Sigmoid colon (tissue), 7 donors: ENCODE measurements at places on chromosomes 4 and X.
A peak's percentile ranks its signal among the peaks of the same experiment; 100 is the strongest.

- no peaks in the 10 kb centered on the region for H3K27me3 ChIP-seq
- DNase-seq: no peak
- no peaks in the 10 kb centered on the region for H3K36me3 ChIP-seq
- H3K4me3 ChIP-seq: no peak overlapping the region
Observed at GRCh38 chr4:76205476-76205875, 8.1 kb downstream of the SCARB2 start.

GRCh38 chr4:156193106-156193505 is 239.4 kb upstream of the CTSO start:
- H3K27me3 ChIP-seq: no peaks in the 10 kb centered on the region
- no peak for DNase-seq
- H3K27ac ChIP-seq: no peak overlapping the region

- no peak overlapping the region for H3K4me3 ChIP-seq
- no peak for DNase-seq
- H3K27ac ChIP-seq: no peak overlapping the region
Observed at GRCh38 chr4:166400270-166400894, 527.3 kb downstream of the TLL1 start.

DNA sequence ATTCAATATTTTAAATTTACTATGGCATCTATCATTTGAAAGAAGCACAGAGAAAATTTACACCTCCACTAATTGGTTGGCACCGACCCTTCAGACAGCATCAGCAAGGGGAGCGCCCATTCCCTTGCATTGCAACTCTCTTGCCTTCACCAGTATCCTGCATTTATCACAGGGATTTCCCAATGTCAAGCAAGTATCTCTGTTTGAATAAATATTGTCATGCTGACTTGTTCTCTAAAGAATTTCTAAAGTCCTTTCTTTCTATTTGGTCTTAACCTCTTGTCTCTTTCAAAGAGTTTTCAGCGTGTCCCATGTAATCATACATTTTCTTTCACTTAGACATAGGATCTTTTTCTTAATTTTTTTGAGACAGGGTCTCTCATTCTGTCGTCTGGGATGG is 10.4 kb downstream of the DCTD start:
- H3K4me3 ChIP-seq: no peak overlapping the region
- H3K27me3 ChIP-seq: no peaks in the 10 kb centered on the region
- H3K36me3 ChIP-seq: peaks cover 11% of the 10 kb centered on the region
- H3K4me1 ChIP-seq: no peaks in the 10 kb centered on the region
- no peak for DNase-seq

DNA sequence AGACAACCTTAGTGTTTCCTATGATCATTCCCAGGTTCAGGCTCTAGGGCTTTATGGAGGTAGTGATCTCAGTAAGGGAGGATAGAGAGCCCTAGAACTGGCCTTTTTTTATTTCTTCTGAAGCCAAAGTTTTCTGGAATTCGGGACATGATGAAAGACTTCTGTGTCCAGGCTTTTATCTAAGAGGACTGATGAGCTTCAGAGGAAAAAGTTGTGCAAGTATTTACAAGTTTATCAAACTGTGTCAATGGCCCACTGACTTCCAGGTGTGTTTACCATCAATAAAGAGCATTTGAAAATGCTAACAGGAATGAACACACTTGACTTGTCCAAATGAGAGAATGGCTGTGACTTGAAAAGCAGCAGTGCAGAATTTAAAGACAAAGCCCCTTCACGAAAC is 254.6 kb downstream of the DCTD start:
- no peak overlapping the region for H3K4me3 ChIP-seq
- no peak for DNase-seq
- no peaks in the 10 kb centered on the region for H3K27me3 ChIP-seq
- H3K27ac ChIP-seq: no peak overlapping the region
- no peaks in the 10 kb centered on the region for H3K36me3 ChIP-seq

DNA sequence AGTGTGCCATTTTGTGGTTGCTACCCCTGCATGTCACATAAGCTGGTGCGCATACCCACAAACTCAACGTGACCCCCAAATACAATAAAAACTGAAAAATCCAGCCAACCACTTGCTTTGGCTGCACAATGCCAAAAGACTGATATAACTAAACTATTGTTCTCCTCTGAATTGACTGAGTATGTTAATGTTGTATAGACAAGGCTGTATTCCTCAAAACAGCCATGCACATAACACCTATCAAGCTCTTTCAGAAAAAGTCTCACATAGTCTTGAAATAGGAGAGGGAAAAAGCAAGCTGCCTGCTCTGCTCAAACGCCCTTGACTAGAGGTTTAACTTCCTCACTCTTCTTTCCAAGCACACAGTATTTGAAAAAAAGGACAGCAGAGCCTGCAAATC is 126.4 kb upstream of the NOCT start:
- no peak for DNase-seq
- H3K4me1 ChIP-seq: no peaks in the 10 kb centered on the region
- H3K27ac ChIP-seq: no peak overlapping the region
- no peak overlapping the region for H3K4me3 ChIP-seq

- peak overlapping the region; percentile 90 for H3K4me3 ChIP-seq
- no peaks in the 10 kb centered on the region for H3K4me1 ChIP-seq
- no peaks in the 10 kb centered on the region for H3K36me3 ChIP-seq
- no peak for DNase-seq
- peak overlapping the region; percentile 98 for H3K27ac ChIP-seq
- H3K27me3 ChIP-seq: no peaks in the 10 kb centered on the region
Observed at GRCh38 chr4:68349279-68349648, 626 bp downstream of the YTHDC1 start.

- H3K4me3 ChIP-seq: no peak overlapping the region
- H3K27ac ChIP-seq: no peak overlapping the region
- no peaks in the 10 kb centered on the region for H3K27me3 ChIP-seq
- no peaks in the 10 kb centered on the region for H3K36me3 ChIP-seq
Observed at GRCh38 chrX:121085612-121086010, 38.2 kb downstream of the GLUD2 start.

- no peak for DNase-seq
- peaks cover 7% of the 10 kb centered on the region for H3K4me1 ChIP-seq
- no peak overlapping the region for H3K27ac ChIP-seq
- H3K4me3 ChIP-seq: no peak overlapping the region
Observed at GRCh38 chr4:28075401-28075956, 1214.8 kb downstream of the STIM2 start.

GRCh38 chr4:13484122-13484748 is at the start of gene RAB28:
TSS of gene RAB28 (minus strand) at chr4:13484340.
- no peaks in the 10 kb centered on the region for H3K36me3 ChIP-seq
- H3K27ac ChIP-seq: peak within 1 kb of the TSS; percentile 97
- H3K27me3 ChIP-seq: no peaks in the 10 kb centered on the region
- peak; percentile 98 for DNase-seq

GRCh38 chr4:80911458-80911857 is 119.0 kb upstream of the BMP3 start:
- H3K4me1 ChIP-seq: no peaks in the 10 kb centered on the region
- H3K36me3 ChIP-seq: no peaks in the 10 kb centered on the region
- H3K4me3 ChIP-seq: no peak overlapping the region
- no peaks in the 10 kb centered on the region for H3K27me3 ChIP-seq

GRCh38 chr4:118058955-118059354 is 24.7 kb downstream of the NDST3 start:
- no peaks in the 10 kb centered on the region for H3K36me3 ChIP-seq
- no peak overlapping the region for H3K27ac ChIP-seq
- H3K4me3 ChIP-seq: no peak overlapping the region
- no peaks in the 10 kb centered on the region for H3K27me3 ChIP-seq

GRCh38 chr4:137420901-137421396 is 111.3 kb downstream of the PCDH18 start:
- H3K27ac ChIP-seq: no peak overlapping the region
- no peaks in the 10 kb centered on the region for H3K4me1 ChIP-seq
- no peak for DNase-seq

GRCh38 chr4:54099287-54099747 is 646 bp upstream of the GSX2 start:
- no peak overlapping the region for H3K27ac ChIP-seq
- H3K4me1 ChIP-seq: peaks cover 43% of the 10 kb centered on the region
- DNase-seq: no peak
- no peaks in the 10 kb centered on the region for H3K36me3 ChIP-seq
- peak overlapping the region; percentile 40 for H3K4me3 ChIP-seq

DNA sequence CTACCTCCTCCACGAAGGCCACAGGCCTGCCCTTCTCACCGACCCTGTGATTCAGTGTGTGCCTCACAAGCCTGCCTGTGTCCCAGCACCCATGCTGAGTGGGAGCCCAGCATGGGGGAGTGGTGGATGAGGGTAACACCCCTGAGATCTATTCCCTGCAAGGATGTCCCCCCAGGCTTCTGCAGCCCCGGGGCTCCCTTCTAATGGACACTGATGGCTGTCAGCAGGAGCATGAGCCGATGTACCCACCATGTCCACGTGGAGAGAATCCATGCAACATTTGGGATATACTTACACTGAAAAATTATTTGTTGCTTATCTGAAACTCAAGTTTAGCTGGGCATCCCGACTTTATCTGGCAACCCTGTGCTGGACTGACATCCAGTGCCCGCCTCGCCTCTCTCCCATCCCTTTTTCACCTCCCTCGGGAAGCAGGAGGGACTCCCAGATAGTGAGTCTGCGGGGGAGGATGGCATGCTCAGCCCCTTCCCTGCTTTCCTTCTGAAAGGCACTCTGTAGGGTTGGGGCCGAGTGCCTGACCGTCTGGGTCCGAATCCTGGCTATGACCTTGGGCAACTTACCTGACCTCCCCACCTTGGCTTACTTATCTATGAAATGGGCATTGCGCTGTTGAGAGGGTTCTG is 46.9 kb upstream of the SORCS2 start:
- no peaks in the 10 kb centered on the region for H3K4me1 ChIP-seq
- no peak overlapping the region for H3K27ac ChIP-seq
- no peaks in the 10 kb centered on the region for H3K36me3 ChIP-seq
- DNase-seq: no peak
- no peak overlapping the region for H3K4me3 ChIP-seq
- H3K27me3 ChIP-seq: no peaks in the 10 kb centered on the region

DNA sequence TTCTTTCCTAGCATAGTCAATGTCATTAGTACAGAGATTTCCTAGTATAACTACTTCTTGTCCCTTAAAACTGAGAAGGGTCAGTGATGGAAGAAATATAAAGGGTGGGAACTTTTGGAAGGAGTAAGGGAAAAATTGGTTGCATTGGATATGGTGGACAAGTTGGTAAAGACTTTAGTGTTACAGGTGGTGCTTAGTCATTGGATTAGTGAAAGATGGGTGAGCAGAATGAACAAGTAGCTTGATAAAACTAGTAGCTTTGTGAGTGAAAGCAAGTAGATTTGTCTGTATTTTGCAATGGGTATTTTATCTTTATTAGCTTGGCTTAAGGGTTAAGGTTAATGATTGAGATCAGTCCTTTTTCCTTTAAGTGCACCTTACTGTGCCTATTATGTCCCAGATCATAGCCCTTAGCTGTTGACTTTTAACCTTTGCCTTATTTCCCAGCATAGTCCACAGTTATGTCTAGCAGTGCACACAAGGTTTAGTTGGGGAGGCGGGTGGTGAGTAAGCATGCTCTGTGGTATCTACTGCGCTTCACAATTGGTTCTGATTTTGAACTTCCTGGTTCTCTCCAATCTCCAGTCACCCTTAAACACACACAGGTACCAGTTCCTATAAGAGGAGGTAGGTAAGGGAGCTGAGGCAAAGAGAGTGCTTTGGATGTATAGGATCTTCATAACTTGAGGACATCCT is 9.5 kb downstream of the WDR44 start:
- no peak overlapping the region for H3K4me3 ChIP-seq
- no peak overlapping the region for H3K27ac ChIP-seq
- DNase-seq: no peak
- H3K4me1 ChIP-seq: peaks cover 7% of the 10 kb centered on the region
- H3K27me3 ChIP-seq: no peaks in the 10 kb centered on the region

DNA sequence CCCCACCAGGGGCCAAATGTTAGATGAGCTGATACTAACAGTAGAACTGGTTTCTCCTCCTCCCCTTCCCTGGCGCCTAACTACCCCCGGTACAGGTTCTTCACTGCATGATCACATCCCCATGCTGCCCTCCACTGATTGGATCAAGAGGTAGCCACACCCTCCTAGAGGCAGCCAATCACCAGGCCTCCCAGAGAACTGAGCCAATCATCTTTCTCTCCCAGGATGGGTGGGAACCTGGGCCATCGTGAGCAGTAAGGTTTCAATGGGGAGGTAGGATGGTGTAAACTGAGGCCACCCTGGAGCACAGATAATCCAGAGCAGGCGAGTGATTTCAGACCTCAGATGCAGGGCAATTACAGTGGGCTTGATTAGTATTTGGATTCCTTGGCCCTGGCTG is 64.2 kb downstream of the PPP2R2C start:
- H3K36me3 ChIP-seq: no peaks in the 10 kb centered on the region
- H3K27ac ChIP-seq: no peak overlapping the region
- no peaks in the 10 kb centered on the region for H3K4me1 ChIP-seq

GRCh38 chr4:186201535-186202230 is 10.3 kb downstream of the CYP4V2 start:
- H3K4me1 ChIP-seq: peaks cover 8% of the 10 kb centered on the region
- H3K4me3 ChIP-seq: no peak overlapping the region
- H3K27me3 ChIP-seq: no peaks in the 10 kb centered on the region
- H3K27ac ChIP-seq: no peak overlapping the region
- H3K36me3 ChIP-seq: no peaks in the 10 kb centered on the region

GRCh38 chrX:131301155-131301554 is 12.0 kb upstream of the IGSF1 start:
- H3K4me1 ChIP-seq: no peaks in the 10 kb centered on the region
- no peak for DNase-seq
- H3K36me3 ChIP-seq: no peaks in the 10 kb centered on the region
- no peak overlapping the region for H3K4me3 ChIP-seq

GRCh38 chr4:38869511-38869910 is 1.9 kb downstream of the FAM114A1 start:
- H3K27ac ChIP-seq: peak overlapping the region; percentile 98
- no peaks in the 10 kb centered on the region for H3K36me3 ChIP-seq
- DNase-seq: no peak
- peak overlapping the region; percentile 94 for H3K4me3 ChIP-seq

DNA sequence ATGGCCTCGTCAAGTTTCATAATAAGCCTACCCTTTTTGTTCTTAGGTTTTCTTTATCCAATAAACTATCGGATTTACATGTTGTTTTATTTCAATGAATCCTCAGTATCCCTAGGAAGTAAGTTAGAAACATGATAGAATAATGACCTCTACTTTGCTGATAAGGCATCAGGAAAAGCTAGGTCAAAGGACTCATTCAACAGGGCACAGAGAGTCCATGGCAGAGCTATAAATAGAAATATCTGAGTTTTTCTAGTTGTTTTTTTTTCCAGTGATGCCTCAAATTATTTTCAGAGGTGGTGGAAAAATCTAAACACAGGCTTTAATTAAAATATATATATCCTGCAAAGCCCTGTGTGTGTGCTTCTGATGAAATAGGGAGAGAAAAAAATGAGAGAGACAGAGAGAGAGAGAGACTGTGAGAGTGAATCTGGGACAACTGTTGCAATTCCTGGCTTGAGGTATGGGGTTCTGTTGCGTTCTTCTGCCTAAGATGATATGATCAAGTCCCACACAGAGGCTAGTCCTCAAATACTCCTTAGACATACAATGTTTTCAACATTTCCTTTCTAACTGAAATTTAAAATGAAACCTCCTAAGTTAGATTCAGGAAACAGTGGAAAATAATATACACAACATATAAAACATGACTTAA is 139.9 kb downstream of the HDX start:
- no peaks in the 10 kb centered on the region for H3K4me1 ChIP-seq
- H3K4me3 ChIP-seq: no peak overlapping the region
- H3K36me3 ChIP-seq: no peaks in the 10 kb centered on the region
- H3K27me3 ChIP-seq: no peaks in the 10 kb centered on the region
- H3K27ac ChIP-seq: no peak overlapping the region
